Fibroblast of lung (primary cell): ENCODE measurements at places on chromosomes 11 and 22.
A peak's percentile ranks its signal among the peaks of the same experiment; 100 is the strongest.

DNA sequence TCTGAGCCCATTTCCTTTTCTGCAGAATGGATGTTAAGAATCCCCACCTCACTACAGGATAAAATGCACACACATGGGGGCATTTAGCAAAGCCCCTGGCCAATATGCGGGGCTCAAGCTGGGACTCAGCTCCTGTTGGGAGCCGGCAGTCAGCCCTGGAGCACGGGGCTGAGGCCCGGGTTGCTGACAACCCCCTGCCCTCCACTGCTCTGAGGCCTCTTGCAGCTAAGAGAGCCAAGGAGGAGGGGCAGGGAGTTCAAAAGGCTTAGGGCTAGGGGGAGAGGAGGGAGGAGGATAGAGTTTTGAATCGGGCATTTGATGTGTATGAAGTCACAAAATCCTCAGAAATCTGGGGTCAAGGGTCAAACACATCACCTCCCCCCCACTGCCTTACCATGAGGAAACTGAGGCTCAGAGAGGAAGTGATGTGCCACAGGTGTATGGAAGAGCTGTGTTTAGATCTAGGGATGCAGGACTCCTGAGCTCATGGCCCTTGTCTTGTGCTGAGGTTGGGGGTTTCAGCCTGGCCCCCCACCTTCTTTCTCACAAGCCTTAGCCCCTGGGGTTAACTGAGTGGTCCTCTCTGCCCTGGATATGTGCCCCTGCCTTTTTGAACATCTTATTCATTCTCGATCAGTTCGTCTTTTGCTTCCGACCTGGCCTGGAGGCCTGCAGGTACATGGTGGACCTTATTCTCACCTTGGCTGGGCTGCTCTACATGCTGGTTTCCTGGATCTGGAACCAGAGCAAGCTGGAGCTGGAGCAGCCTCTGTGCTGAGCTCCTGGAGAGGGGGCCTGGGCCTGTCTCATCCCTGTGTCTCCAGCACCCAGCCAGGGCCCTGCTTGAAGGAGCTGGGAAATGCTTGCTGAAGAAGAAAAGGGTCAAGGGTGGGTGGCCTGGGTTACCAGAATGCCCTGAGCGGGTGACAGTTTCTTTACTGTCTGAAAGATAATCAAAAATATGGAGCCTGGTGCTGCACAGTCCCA lies 80.3 kb downstream of the LRRC32 start:
- no peak for DNase-seq

DNA sequence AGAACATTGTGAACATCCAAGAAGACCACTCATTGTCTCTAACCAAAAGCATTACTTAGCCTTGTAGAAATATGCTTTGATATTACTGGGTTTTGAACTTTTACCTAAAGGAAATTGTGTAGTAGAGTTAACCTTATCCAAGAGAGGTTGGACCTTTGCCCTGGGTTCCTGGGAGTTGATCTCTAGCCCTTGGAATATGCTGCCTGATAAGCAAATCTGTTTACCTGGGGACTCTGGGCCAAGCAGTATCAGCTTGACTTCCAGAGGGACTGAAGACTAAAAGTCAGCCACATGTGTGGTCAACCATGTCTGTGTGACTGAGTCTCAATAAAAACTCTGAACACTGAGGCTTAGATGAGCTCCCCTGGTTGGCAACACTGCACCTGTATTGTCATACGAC lies 44.1 kb upstream of the CWF19L2 start:
- no peak for DNase-seq

DNA sequence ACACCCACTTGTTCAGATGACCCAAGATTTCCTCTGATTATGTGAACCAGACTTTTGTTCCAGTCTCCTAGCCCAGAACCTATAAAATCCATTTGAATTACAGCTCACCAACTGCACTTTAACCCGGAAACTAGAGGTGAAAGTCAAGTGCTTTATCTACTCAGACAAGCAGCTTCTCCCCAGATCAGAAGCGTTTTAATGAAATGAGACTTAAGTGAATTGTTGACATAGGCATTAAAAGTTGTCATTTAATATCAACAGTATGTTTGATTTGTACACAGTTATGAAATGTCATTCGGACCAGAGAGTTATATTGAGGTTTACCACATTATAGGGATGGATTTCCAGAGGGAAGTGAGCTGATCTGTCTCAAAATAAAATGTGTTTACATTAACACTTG lies 52.0 kb downstream of the CADM1 start:
- peak; percentile 12 for DNase-seq

GRCh38 chr11:130826572-130826971 lies 89.7 kb downstream of the SNX19 start:
- DNase-seq, result no peak

- no peak for DNase-seq
Measured at GRCh38 chr11:1281326-1281973, 28.0 kb downstream of the TOLLIP start.
